ENCODE measurements at places on chromosomes 4 and X.

DNA sequence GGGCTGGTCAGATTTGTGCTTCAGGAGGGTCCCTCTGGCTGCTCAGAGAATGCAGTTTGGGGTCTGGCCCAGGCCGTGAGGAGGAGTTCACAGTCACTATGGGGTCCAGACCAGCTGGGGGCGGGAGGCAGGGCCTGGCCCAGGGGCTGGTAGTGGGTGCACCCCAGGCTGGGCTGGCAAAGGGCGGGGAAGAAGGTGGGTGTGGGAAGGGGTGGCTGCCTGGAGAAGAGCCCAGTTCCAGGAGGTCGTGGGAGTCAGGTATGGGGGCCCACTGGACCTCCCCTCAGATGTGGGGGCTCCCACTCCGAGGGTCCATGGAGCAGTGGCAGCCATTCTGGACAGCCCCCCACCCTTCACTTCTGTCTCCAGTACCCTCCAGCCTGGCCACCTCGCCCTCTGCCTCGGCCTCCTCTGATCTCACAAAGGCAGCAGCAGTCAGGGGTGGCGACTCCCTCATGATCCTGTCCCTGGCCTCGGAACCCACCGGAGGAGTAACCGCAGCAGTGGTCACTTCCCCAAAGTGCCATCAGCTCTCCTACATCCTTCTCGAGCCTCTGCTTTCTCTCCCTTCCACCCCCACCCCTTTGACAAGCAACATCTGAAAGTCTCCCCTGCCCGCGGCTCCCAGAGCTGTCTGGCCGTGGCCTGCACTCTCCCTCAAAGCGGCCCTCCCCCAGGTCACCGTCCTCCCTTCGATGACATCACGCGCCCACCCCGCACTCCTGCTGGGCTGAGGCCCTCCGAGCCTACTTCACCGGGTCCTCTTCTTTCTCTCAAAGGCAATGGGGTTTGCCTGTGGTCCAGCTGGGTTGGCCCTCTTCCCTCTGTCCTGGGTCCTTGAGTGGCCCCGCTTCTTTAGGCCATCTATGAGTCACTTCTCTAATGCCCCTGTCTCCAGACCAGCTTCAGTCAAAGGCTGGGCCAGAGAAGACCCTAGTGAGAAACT, 1.7 kb upstream of the SLC6A8 start:
- no peak for DNase-seq

- DNase-seq, result no peak
These were observed 1.5 kb upstream of the NKX6-1 start for GRCh38 chr4:84500386-84501201.

- DNase-seq, result no peak
These were observed 139.7 kb downstream of the ELOVL6 start for GRCh38 chr4:110058677-110059076.

GRCh38 chr4:139530833-139531427, 25.1 kb downstream of the SETD7 start:
- DNase-seq, result peak; percentile 61

GRCh38 chrX:97446298-97446882, 562.7 kb downstream of the RPA4 start:
- DNase-seq, result no peak

DNA sequence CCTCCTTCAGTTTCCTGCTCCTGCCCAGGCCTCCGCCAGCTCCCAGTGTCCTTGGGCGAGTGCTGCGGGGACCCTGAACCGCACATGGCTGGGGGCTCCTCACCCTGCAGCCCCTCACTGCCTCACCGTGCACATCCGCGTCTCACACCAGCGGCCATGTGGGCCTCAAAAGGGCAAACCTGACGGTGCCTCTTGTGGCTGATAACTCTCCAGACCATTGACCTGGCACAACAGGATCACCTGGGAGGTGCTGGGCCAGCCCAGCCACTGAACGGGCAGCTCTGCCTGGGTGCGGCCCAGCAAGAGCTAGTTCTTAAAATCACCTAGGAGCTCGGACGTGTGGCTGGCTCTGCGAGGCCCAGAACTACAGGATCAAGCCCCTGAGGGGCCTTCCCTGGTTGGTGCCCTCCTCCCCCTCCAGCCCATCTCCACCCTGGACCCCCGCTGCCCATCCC, 4.1 kb upstream of the S100P start:
- peak; percentile 31 for DNase-seq

DNA sequence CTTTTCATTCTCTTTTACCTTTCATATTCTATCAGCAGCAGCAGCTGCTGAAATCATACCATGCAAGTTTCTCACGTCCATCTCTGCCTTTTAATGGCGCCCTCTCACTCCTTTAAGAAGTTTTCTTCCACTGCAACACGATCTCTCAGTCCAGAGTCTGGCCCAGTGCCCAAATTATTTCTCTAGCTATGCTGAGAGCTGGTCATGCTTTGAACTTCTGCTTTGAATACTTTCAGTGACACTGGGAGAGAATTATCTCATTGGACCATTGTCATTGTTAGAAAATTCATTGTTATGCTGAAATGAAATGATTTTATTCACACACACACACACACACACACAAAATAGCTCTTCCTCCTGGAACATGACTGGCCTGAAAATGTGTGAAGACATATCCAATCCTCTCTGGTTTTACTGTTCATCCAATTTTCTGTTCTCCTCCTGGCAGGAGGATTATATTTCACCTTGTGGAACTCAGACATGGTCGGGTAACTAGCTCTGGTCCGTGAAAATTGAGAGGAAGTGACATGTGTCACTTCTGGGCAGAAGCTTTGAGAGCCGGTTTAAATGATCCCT, 1.3 kb upstream of the PDHA1 start:
- DNase-seq, result peak; percentile 24

DNA sequence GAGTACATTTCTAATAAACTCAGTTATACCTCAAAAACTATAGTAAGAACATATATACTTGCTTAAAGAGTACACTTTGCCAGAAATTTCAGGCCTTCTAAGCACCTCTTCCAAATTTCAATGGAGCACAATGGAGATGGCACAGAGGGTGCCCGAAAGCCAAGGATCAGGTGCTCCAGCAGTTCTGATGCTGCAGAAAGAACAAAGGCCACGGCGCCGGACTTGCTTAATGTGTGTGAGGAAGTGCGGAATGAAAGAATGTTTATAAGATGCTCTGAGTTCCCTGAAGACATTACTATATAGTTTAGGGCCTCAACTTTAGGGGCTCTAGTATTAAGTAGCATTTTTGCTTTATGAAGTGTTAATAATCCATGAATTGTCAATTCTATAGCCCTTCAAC, 44.3 kb downstream of the GASK1B start:
- no peak for DNase-seq

DNA sequence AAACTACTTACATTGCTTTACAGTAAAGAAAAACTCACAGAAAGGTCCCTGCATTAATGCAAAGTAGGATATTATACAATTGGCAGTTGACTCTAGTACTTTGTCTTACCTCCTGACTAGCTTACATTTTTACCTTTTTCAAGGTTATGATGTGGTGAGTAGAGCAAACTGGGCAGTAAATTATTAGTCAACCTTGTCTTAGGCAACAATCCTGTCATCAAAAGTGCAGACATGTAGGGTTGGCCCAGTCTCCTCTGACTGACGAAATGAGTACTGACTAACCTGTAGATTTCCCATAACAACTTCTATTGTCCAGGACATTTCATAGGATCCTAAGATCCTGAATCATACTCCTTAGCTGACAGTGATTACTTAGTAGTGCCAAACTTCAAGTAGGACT, 142.0 kb upstream of the NUDT6 start:
- DNase-seq, result peak; percentile 41

DNA sequence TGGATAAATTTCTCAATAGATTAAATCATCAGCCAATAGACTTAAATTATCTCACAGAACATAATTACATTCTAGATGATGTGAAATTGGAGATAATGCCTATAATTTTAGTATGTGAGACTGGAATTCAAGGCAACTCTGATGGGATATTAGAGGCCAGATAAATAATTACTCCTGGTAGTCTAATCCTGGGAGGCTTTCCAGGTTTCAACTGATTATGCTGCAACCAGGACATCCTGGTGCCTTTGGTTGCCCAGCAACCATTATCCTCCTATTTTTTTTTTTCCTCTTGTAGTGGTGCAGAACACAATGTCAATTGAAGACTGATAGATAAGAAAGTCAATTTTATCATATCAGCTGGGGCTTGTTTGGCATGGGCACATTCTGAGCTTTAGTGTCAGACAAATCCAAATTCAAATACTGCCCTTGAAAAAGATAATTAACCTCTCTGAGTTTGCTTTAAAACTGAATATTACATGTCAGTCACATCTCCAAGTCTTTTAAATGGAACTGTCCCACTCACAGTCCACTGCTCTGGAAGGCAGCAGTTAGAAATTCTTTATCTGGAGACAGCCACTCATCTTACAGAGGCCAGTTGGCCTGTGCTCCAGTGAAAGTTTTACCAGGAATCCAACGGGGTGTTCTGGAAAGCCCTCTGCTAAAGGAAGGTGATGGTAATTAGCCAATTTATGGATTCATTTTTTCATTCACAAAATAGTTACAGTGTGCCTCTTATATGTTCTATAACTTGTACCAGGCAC, 95.3 kb upstream of the GUCY1A1 start:
- DNase-seq, result no peak

DNA sequence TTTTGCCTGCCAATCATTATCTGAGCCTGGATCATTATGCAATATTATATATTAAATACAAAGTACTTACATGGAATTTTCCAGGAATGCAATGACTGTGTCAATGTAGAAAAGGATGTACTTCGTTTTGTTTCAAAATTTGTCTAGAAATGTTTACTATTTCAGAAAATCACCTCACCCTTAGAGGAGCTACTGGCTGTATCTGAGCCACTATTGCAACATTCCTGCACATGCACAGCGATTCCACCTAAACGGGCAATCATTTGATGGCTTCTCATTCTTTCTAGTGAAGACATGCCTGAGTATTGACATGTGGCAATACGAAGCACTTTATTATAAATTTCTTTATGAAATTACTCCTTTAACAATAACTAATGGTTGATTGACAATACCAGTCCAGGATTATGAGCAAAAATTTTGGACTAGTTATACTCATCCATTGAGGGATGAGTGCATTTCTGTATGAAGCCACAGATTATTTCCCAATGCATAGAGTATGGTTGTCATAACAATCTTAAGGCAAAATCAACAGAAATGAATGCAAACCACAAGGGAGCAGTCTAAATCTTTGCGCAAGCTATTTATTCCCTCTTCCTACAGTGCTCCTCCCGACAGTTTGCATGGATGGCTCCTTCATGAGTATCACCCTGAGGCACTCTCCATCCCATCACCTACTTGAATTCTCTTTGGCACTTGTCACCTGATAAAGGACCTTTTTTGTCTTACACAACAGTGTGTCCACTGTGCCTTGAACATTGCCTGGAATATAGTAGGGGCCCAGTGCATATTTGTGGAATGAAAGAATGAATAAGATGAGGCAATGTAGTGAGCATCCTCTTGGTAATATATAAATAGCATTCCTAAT, 35.8 kb upstream of the MMAA start:
- no peak for DNase-seq

- peak; percentile 86 for DNase-seq
These were observed at the start of gene VEGFC for GRCh38 chr4:176792326-176793059. TSS of gene VEGFC (minus strand) at chr4:176792922. CDS start at chr4:176792311, 611 bp downstream.

DNA sequence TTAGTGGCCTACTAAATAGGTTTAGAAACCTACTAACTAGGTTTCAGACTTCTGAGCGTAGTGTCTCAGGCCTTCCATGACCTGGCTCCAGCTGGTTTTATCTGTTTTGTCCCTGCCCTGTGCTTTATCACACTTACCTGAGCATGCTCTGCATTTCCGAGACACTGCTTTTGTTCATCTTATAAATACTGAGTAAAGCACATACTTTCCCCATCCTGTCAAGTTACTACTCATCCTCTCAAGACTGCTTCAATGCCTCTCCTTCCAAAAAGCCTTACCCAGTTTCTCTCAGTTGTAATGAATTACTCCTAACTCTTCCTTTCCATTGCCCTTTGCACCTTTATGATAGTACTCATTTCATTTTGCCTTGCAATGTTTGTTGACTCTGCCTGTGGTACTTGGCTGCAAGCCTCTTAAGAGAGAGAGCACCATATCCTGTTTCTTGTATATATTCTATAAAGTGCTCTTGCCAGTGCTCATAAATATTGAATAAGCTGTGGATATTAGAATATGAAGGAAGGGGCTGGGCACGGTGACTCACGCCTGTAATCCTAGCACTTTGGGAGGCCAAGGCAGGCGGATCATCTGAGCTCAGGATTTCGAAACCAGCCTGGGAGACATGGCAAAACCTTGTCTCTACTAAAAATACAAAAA, 34.4 kb downstream of the SLAIN2 start:
- peak; percentile 36 for DNase-seq

DNA sequence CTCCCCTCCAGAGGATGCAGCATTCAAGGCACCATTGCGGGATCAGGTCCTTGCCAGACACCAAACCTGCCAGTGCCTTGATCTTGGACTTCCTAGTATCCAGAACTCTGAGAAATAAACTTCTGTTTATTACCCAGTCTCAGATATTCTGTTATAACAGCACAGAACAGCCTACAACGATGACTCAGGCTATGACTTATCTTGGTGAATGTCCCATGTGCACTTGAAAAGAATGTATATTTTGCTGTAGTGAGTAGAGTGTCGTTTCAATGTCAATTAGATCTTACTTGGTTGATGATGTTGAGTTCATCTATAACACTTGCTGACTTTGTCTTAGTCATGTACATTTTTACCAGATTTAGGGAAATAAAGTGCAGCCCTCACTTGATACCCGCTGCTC, 34.5 kb upstream of the PGRMC1 start:
- no peak for DNase-seq

DNA sequence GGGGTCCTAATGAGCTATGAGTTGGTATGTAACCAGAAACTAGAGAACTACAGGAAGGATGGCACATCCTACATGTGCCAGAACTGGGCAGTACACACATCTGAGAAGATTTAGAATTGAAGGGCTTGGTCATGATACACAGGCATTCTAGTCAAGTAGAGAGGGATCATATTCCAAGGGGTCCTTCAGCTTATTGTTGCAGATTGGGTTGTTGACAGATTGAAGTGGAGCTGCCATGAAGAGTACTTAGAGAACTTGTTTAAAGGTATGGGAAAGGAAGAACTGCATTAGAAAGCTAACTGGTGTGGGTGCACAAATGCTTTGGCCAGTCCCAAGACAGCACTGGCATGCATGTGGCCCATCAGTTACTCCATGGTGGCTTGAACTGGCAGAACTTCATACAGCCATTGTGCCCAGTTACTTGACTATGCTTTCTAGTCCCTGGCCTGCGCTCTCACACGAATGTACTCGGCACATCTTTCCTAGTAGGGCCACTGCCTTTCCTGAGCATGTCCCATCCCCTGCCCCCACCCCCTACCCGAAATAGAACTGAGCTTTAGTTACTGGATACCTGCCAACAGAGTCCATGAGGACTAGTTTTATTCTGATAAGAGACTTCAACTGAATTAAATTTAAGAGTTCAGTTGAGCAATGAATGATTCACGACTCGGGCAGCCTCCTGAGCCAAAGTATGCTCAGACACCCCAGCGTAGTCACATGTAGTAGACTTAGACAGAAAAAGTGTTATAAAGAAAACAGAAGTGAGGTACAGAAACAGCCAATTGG, 64.0 kb downstream of the CCNG2 start:
- peak; percentile 41 for DNase-seq

GRCh38 chrX:40757058-40757457, 21.7 kb upstream of the MED14 start:
- DNase-seq, result no peak

DNA sequence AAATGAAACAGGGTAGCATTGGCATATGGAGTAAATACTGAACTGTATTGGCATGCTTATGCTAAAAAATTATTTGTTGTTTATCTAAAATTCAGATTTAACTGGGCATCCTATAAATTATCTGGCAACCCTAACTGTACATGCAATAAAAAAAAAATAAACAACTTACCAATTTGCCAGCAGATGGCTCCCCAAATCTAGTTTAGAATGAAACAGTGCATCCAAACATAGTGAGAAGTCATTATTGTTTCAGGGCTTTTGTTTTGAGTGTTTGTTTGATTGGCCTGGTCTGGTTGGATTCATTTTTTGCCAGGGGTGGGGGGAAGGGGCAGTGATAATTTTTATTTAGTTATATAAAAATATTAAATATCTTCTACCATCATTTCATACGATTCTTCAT, 12.8 kb upstream of the NSUN7 start:
- DNase-seq, result peak; percentile 28
